Hematopoietic multipotent progenitor cell (in vitro differentiated cells): ENCODE measurements at places on chromosomes 1 and 21. TPM values are rescaled to one million over a fixed set of nuclear protein-coding genes. Genes with fewer than 3 reads are reported as not detected.

The XCL1 gene
- not detected for total RNA-seq

The HSD3B1 gene
- not detected for total RNA-seq

The SIK1 gene
- total RNA-seq, result 5.1 TPM

The S100A5 gene
- total RNA-seq, result 0.27 TPM

The PPM1J gene
- under 0.01 TPM for total RNA-seq

The FNDC5 gene
- total RNA-seq, result not detected

The NFIA gene
- 19.7 TPM for total RNA-seq

The LCE2D gene
- total RNA-seq, result not detected

The PCP4 gene
- not detected for total RNA-seq

The TSSK3 gene
- total RNA-seq, result 0.27 TPM

The CD48 gene
- 18.0 TPM for total RNA-seq

The CHD1L gene
- total RNA-seq, result 28.5 TPM

The TMEM200B gene
- not detected for total RNA-seq

The TMPRSS2 gene
- total RNA-seq, result not detected

The SYDE2 gene
- 3.2 TPM for total RNA-seq

The GJA8 gene
- not detected for total RNA-seq

The LMX1A gene
- total RNA-seq, result not detected

The TRAF5 gene
- total RNA-seq, result 36.9 TPM

The ALX3 gene
- not detected for total RNA-seq

The ESRRG gene
- not detected for total RNA-seq

GRCh38 chr1:1437904-1438376 is 2.5 kb downstream of the VWA1 start:
- no peak for DNase-seq

GRCh38 chr21:42480736-42481135 is 15.3 kb downstream of the RSPH1 start:
- no peak for DNase-seq

DNA sequence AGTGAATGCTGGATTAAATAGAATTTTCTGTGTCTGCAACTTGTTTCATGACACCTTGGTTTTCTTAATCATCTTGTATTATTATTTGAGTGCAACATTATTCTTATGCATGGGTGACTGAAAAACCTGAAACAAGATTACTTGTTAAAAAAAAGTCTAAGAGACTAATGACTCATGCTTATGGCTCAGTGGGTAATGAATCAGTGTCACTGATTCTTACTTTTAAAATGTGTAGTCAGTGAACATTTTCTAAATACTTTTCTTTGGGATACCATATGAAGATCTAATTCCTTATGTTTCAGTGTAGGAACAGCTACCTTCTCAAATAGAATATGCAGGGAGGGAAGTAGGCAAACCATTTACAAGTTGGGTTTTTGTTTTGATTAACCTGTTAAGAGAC is 65.5 kb downstream of the PRKAA2 start:
- no peak for DNase-seq

DNA sequence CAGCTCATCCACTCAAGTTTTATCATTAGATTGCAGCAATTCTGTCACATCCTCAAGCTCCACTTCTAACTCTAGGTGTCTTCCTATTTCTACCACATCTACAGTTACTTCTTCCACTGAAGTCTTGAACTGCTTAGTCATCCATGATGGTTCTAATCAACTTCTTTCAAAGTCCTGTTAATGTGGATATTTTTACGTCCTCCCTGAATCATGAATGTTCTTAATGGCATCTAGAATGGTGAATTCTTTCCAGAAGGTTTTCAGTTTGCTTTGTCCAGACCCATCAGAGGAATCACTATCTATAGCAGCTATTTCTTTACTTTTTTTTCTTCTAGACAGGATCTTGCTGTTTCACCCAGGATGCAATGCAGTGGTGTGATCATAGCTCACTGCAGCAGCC is 78.0 kb upstream of the RNPC3 start:
- no peak for DNase-seq

DNA sequence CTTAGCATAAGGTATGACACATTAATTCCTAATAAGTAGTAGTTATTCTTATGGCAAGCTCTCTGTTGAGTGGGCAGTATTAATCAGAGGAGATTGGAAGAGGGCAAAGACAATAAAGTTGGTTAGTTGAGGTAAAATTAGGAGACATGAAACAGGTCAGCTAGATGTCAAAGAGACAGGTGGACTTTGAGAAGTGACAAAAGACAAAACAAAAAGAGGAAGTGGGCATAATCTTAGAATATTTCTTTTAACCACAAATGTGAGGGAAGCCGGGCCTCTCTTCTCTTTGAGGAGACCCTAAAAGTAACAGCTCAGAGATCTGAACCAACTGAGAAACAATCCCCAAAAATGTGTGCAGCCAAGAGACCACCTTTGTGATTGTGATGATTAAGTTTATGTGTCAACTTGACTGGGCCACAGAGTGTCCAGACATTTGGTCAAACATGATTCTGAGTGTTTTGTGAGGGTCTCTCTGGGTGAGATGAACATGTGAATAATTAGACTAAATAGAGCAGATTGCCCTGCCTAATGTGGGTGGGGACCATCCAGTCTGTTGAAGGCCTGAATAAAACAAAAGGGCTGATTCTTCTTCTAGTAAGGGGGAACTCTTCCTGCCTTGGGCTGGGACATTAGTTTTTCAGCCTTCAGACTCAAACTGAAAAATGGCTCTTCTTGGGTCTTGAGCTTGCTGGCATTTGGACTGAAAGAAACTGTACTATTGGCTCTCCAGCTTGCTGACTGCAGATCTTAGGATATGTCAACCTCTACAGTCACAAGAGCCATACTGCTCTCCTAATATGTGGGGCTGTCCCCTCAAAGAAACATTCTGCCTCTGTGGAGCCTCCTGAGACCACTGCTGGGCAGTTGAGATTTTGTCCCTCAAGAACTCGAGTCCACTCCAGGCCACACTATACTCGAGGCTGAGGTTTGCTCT is 40.0 kb downstream of the FCRL5 start:
- DNase-seq, result peak; percentile 60

GRCh38 chr1:152084853-152085252 is 4.0 kb downstream of the TCHHL1 start:
- no peak for DNase-seq

GRCh38 chr1:167776151-167776550 is 54.4 kb downstream of the MPZL1 start:
- no peak for DNase-seq

DNA sequence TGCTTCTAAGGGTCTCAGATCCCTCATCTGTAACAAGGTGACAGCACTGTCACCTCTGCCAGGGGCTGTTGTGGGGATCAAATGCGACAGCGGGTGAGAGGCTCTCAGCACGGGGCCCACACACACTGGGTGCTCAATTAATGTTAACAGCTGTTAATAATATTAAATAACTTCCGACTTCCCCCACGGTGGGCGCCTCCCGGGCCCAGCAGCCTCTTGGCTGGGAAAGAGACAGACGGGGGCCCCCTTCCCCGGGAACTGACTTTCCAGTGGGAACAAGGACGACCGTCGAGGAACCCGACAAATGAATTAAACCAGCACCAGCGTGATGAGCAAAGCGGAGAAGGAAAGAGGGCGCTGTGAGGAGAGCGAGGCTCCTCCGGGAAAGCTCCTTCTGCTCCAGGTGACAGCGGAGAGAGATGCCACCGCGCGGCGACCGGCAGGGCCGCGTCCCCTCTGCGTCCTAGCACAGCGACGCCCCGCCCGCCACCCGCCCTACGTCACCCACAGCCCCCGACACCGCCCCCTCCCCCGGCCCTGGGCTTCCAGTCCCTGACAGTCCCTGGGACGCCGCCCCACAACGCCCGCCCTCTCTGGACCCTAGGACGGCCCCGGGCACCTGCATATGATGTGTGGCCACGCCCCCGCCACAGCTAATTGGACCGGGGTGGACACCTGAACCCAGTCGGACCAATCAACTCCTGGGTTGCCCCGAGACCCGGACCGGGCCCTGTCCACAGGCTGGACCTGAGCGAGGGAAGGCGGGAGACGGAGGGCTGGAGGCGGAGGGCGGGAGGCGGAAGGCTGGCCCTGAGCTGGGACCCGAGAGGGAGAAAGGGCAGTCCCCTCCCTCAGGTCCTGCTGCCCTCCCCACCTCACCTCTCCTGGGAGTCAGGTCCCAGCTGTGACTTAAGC is 38.2 kb downstream of the MATN1 start:
- no peak for DNase-seq

DNA sequence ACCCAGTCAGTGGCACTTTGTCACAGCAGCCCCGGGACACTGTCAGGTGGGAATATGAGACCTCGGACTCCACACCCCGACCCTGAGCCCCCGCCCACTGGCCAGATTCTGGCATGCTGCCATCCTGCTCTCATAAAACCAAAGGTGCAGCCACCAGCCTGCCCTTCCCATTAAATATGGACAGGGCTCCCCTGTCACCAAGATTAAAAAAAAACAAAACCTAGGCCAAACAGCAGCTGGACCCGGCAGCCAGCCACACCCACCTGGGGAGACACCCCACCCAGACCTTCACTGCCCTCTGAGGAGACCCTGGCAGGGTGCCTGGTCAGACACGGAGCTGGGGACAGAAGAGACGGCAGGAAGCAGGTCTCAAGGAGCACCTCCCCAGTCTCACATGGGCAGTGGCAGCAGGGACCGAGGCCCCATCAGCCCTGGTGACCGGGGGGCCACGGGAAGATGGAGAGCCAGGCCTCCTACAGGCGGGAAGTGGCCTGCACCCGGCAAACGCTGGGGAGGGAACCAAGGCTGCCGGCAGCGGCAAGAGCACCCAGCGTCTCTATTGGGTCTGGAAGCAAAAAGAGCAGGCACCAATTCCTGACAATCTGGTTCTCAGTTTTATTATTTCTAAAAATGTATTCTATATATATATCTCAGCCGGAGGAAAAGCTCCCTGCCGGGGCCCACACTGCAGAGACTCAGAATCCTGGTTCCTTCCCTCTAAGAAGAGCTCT is 61.9 kb downstream of the ACOT7 start:
- DNase-seq, result no peak

DNA sequence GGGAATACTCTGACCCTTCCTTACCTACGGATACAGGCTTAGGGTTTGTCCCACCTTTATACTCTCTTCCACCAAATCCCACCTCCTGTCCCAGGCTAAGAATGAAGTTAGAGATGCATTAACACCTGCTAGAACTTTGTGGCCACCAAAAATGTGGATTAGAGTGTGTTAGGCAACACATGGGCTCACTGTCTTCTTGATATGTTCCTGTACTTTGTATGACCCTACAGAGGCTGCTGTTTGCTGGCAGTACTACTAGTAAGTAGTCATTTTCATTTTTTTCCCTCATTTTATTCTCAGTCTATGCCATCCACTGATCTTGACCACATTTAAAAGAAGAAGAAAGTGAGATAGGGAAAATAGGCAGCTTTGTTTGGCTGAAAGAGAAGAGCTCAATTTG is 21.0 kb upstream of the TMEM39B start:
- DNase-seq, result no peak

- no peak for DNase-seq
Measured at GRCh38 chr1:9653210-9653490, 1.6 kb downstream of the PIK3CD start.

DNA sequence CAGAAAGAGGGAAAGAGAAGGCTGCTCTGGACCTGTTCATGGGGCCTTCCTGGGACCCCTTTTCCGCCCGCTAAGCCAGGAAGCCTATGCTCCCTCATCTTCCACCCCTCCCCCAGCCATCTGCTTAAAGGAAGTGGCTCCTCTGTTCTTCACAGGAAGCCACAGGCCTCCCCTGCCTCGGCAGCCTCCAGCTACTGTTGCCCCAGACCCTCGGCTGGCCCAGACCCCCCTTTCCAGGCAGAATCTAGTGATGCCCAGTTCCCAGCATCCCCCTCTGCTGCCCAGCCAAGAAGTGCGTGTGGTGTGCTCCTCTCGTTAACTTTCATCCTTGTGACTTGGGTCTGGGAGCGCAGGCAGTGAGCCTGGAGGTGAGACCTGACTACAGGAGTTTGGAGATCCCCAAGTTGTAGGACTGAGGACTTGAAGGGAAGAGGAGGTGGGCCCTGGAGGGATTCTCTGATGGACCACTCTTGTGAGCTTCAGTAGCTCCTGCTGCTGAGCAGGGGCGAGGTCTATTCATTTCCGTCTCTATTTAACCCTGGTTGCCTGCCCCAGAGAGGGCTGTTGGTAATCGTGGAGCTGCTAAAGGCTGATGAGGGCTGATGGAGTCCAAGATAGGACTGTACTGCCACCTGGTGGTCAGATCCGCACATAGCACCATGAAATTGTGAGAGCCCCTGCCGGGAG is 9.1 kb downstream of the IFI6 start:
- peak; percentile 91 for DNase-seq

- no peak for DNase-seq
Measured at GRCh38 chr21:16071761-16072160, 342.0 kb downstream of the USP25 start.

GRCh38 chr1:48560577-48560976 is 88.6 kb upstream of the SPATA6 start:
- no peak for DNase-seq

DNA sequence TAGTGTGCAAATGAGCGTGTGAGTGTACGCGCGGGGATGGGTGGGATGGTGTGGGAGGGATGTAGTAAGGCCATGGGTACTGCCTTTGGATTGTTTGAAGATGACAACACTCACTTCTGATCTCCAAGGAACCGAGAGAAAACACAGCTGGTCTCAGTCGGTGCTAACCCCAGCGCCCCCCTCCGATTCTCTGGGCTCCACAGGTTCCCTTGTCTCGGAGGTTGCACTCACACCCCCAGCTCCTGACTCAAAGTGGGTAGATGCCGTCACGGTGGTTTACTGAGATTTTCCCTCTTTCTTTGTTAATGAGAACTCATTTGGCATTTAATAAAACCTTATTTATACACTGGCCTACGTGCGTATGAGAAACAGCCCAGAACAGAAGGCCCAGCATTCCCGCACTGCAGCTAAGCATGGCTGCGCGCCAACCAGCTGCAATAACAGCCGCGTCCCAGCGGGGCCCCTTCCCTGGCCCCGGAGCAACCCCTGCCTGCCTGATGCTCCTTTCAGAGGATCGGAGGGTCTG is 25.8 kb downstream of the ABCA4 start:
- no peak for DNase-seq

- no peak for DNase-seq
Measured at GRCh38 chr1:156659661-156659987, 17.6 kb downstream of the NES start.
